ENCODE measurements at places on chromosomes 1 and 21.

- no peak for DNase-seq
Measured at GRCh38 chr1:43296207-43296606, 4.6 kb upstream of the TIE1 start.

DNA sequence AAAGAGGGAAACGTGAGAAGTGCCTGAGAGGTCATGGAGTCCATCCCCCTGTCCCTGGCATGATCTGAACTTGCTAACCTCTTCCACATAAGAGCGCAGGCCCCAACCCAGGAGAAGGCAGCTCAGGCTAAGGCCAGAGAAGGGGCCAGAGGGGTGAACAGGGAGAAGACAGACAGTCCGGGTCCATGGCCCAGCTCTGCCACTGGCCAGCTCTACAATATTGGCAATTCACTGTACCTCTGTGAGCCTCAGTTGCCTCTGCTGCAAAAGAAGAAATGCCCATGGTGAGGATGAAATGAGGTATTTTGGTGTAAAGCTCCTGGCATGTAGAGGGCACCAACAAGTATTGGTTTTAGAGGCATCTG, 72.3 kb downstream of the CAMK2N1 start:
- DNase-seq: no peak

GRCh38 chr1:14296795-14297194, 301.7 kb upstream of the KAZN start:
- DNase-seq: no peak

- DNase-seq: no peak
Measured at GRCh38 chr1:151972542-151973248, 21.0 kb downstream of the S100A10 start.

DNA sequence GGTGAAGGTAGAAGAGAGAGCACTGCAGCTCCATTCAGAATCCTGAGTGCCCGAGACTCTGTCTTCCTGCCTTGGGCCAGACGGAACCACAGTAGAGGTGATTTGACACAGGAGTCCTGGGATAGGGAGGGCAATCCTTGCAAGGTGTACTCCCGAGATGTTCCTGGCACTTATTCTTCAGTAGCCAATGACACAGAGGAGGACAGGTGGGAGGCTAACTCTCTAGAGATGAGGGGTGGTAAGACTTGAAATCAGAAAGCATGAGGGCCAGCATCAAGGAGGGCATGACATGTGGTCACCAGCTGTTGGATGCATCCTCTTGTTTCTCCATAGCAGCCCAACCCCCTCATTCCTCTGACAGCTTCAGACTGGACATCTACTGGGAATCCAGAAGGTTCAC, 56.3 kb downstream of the CSMD2 start:
- no peak for DNase-seq

DNA sequence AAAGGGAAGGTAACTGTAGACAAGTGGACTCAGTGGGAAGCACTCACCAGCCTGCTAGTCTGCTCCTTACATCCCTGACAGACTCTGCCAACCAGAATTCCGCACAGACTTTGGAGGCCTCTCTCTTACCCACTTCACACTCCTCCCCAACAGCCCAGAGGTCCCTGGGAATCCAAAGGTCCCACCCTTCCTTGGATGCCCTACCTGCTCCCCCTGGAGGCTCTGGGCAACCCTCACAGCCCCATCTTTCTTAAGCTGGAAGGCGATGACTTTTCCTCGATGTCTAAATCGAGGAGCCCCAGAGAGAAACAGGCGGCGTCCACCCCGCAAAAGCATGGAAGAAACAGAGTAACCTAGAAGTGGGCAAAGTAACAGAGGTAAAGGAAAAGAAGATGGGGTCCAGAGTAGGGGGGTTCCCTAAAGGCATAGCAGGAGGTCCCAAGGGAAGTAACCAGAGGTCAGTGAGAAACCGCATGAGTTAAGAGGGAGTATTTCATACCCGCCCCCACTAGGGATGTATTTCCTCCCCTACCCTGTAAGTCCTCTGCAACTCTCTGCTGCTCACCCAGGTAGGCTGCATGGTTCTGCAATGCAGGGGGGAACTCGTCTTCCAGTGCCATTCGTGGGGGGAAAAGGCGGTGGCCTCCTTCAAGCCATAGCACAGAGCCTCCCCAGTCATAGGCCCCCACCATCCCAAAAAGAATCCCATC, 8.4 kb downstream of the ITGA10 start:
- DNase-seq: no peak

GRCh38 chr1:83102630-83103071, 896.3 kb downstream of the TTLL7 start:
- no peak for DNase-seq

DNA sequence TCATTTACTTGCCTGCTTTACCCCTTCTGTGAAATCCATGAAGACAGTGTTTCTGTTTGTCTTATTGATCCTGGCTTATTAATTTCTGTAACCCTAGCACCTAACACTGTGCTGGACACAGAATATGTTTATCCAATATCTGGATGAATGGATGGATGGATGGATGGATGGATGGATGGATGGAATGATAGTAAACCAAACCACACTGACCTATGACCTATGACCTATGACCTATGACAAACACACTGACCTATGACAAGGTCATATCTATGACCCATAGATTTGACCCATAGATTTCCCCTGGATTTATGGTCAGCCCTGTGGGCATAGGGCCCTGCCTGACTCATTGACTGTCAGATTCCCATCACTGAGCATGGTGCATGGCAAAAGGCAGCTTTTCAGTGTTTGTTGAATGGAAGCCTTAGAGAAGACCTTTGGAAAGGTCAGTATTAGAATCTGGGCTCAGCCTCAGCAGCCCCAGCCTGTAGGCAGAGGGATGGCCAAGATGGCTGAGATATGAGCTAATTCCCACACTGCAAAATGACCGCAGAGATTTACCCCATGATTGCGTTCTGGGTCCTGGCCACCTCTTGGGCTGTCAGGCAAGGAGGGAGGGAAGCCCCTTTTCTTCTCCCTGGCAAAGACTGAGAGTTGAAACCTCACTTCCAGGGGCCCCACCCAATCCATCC, 24.6 kb downstream of the IGSF21 start:
- no peak for DNase-seq

DNA sequence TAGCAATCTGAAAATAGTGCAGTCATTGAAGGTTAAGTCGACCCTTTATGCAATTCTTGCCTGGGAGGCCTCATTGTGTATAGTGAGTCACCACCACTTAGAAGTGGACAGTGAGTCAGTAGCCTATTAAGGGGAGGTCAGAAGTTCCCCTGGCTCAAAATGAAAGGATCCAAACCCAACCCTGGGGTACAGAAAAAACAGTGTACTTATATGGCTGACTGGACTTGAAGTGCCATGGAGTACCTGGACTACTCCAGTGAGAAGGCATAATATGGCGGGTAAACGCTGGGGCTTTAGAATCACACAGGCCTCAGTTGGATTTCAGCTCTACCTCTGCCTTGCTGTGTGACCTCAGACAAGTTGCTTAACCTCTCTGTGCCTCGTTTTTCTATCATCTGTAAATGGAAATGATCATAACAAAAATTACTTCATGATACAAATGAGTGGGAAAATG, 2.2 kb upstream of the BCL9 start:
- DNase-seq: no peak

DNA sequence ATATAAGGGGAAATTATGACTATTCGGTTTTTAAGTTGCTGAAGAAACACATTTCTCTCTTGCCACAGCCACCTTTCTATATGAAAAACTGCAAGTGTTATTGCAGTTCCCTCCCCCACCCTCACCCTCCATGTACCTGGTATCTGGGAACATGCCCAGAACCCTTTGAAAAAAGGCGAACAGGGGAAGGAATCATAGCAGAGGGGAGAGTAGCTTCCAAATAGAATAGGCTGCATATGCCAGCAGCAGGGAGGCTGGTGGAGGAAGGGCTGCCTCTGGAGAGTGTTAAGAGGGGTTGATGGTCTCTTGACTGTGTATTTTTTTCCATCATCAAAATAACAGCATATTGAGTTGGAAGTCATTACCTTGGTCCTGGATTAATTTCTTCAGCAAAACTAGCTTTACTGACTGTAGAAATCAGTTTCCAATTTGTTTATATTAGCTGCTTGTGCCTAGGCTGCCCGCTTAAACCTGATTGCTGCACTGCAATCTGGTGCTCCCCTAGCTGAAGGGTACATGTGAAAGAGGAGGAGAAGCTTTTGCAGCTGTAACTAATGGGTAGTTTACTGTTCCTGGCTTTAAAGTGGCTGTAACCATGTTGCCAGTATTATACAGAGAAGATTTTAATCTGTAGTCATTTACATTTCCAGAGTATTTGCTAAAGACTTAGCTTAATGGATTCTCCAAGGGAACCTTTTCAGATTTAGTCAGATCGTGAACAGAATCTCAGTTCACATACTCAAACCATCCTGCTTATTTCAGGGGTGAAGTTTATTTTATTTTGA, 22.7 kb downstream of the AHCYL1 start:
- DNase-seq: no peak

GRCh38 chr1:109425391-109426280, 612 bp downstream of the PSMA5 start:
- DNase-seq: no peak

DNA sequence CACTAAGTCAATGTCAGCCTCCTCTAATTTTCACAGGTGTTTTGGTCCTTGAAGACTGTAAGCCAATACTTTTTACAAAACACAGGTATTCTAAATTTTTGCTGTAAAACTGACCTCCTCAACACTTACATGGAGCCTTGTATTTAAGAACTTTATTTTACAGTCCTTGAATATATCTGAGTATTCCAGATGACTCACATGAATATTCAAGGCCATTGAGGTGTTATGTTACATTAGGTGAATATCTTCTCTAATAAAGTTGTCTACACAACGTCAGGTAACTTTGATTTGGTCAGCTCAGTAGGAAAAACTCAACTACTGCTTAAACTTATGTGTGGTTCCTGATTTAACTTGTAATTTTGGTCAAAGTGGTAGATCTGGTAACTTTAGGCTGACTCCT, 254.2 kb downstream of the OLFM3 start:
- no peak for DNase-seq

DNA sequence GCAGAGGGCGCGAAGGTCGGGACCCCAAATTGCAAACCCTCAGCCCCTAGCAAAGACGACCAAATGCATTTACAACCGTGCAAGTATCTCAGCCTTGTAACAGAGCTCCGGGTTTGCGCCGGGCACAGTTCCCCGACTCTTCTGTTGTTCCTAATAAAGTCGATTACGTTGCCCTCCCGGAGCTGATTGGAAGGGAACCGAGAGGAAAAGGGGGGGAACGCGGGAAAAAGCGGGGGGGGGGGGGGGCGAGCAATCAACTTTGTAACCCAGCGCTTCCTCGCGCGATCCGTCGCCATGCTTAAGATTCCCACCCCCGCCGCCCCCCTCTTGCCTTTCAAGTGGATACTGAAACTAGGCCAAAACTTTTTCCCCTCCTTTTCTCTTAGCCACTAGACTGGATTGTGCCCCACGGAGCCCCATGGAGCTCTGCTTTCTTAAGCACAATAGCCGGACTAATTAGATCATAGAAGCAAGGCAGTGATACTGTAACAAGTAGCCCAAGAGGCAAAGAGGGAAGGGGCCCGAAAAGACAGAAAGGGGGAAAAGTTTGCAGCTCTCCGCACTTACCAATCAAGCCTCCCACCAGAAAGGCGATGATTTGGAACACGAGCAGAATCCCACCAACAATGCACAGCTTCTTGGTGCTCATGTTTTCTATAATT, 565 bp downstream of the WLS start:
- DNase-seq: no peak

- no peak for DNase-seq
Measured at GRCh38 chr1:12539320-12539704, 78.7 kb downstream of the DHRS3 start.

DNA sequence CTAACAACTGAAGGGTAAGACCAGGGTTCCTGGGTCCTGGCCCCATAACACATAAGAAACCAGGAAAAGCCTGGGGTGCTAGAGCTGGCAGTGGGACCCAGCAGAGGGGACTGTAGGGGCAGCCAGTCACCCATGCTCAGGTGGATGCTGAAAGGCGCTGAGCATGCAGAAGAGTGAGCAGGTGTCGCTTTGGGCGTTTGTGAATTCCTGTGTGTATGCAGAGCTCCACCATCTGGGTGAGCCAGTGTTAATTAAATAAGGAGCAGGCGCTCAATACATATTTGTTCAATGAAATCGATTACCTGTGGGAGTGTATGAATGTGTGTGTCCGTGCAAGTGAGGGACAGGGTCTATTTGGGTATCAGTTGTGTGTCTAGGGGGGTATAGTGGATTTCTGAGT, 499 bp downstream of the C1QA start:
- DNase-seq: no peak

DNA sequence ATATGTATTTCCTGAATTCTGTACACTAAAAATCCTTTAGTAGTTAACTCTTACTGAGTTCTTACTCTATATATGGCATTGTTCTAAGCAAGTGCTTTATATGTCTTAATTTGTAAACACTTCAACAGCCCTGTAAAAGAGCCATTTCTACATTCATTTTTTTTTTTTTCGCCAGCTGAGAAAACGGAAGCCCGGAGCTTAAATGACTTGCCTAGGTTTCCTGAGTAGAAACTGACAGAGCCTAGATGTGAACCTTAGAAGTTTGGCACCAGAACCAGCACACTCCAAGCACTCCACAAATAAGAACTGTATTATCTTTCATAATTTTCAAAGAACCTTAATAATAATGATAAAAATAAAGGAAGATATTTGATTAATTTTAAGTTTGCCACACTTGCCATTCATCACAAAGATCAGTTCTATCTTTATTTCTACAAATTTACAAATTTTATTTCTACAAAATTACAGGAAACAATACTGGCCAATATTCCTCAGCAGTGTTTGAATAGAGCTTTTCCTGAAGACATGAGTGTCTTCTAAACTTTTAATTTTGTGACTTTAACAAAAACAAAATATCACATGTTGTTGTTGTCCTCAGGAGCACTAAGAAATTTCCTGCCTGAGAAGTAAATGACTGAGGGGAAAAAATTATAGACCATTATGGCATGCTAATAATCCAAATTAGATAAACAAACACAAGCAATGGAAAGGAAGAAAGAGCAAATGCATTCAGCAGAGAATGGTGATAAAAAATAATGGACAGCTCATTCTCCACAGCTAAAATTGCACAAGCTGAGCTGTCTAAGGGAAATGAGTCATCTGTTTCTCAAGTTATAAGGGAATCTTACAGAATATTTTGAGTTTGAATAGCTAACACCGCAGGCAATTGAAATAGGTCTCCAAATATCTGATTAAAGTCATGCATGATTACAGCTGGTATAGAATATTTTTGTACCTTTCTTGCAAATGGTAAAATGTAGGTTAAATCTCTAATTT, 71.2 kb downstream of the DPYD start:
- DNase-seq: no peak

- no peak for DNase-seq
Measured at GRCh38 chr21:45737485-45738166, 94.1 kb downstream of the PCBP3 start.

DNA sequence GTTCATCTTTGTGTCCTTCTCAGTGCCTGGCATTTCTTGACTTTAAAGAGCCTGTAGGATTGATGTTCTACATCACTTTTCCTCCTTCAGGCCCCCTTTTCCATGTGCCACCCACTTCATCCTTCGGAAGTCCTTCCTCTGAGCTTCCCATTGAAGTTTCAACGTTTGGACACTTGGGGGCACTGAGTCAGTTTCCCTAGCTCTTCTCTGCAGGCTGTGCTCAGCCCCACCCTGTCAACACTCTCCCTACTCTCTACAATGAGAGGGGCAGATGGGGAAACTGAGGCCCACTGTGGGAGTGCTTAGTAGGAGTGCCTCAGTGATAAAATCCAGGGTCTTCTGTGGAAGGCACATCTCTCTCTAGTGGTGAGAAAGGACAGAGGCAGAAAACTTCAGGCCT, 11.9 kb downstream of the KCNJ10 start:
- DNase-seq: no peak

All from NCI-H1417 treated with DMSO at 0.1 percent for 48 hours (cell line).